Epithelial cell of umbilical artery (primary cell): ENCODE measurements at places on chromosomes 1 and 21. TPM values are rescaled to one million over a fixed set of nuclear protein-coding genes. Genes with fewer than 3 reads are reported as not detected.

LAPTM5 gene
- 4.1 and 9.7 TPM in 2 replicates for total RNA-seq

TEKT2 gene
- 0.15 and 0.32 TPM in 2 replicates for total RNA-seq

CLIC6 gene
- total RNA-seq: not detected in 2 replicates

CCDC185 gene
- total RNA-seq: under 0.01 TPM in 1 of 2 replicates, not detected in the other

C1orf226 gene
- 0.32 and 1.5 TPM in 2 replicates for total RNA-seq

HSD11B1 gene
- 0.32 and 0.61 TPM in 2 replicates for total RNA-seq

ATXN7L2 gene
- 1.9 and 2.1 TPM in 2 replicates for total RNA-seq

NT5C1A gene
- total RNA-seq: not detected in 2 replicates

PALMD gene
- 108 and 133 TPM in 2 replicates for total RNA-seq

SIKE1 gene
- total RNA-seq: 39.2 and 44.5 TPM in 2 replicates

NBPF14 gene
- 10.9 and 13.6 TPM in 2 replicates for total RNA-seq

F13B gene
- not detected in 2 replicates for total RNA-seq

MRPL39 gene
- 43.5 and 51.8 TPM in 2 replicates for total RNA-seq

MEX3A gene
- 4.7 and 5.8 TPM in 2 replicates for total RNA-seq

NIBAN1 gene
- 4.5 and 7.0 TPM in 2 replicates for total RNA-seq

LRRC38 gene
- total RNA-seq: not detected in 2 replicates

DIO1 gene
- total RNA-seq: not detected in 2 replicates

RXFP4 gene
- total RNA-seq: not detected in 2 replicates

RAB25 gene
- total RNA-seq: not detected in 2 replicates

EDN2 gene
- total RNA-seq: not detected in 2 replicates

TNFRSF9 gene
- total RNA-seq: 0.30 and 0.65 TPM in 2 replicates

GBP7 gene
- not detected in 2 replicates for total RNA-seq

CACNA1S gene
- not detected in 2 replicates for total RNA-seq

COL8A2 gene
- under 0.01 and 0.76 TPM in 2 replicates for total RNA-seq

CYP4A11 gene
- not detected in 2 replicates for total RNA-seq

BTBD19 gene
- total RNA-seq: 8.1 and 8.2 TPM in 2 replicates

WNT4 gene
- under 0.01 and 0.15 TPM in 2 replicates for total RNA-seq

UMODL1 gene
- not detected in 2 replicates for total RNA-seq

ANGPTL3 gene
- not detected in 2 replicates for total RNA-seq

MYOG gene
- not detected in 2 replicates for total RNA-seq

CCDC17 gene
- 0.65 and 0.76 TPM in 2 replicates for total RNA-seq

TCHH gene
- total RNA-seq: not detected in 2 replicates

KCND3 gene
- not detected in 2 replicates for total RNA-seq

KCNT2 gene
- under 0.01 and 0.91 TPM in 2 replicates for total RNA-seq

TMEM240 gene
- 2.9 and 4.1 TPM in 2 replicates for total RNA-seq

KIF14 gene
- 8.8 and 10.9 TPM in 2 replicates for total RNA-seq

SZT2 gene
- total RNA-seq: 13.6 and 16.9 TPM in 2 replicates

SLC1A7 gene
- total RNA-seq: not detected in 2 replicates

PLA2G2C gene
- total RNA-seq: not detected in 2 replicates

ST6GALNAC3 gene
- total RNA-seq: 17.9 and 28.0 TPM in 2 replicates

SERPINC1 gene
- total RNA-seq: not detected in 2 replicates

PLEKHA6 gene
- total RNA-seq: 1.9 and 2.4 TPM in 2 replicates

FCER1A gene
- total RNA-seq: not detected in 2 replicates

OR2L2 gene
- not detected in 2 replicates for total RNA-seq

SLC41A1 gene
- 12.3 and 21.3 TPM in 2 replicates for total RNA-seq

S100A7A gene
- not detected in 2 replicates for total RNA-seq

SLC2A5 gene
- not detected in 2 replicates for total RNA-seq

CGN gene
- total RNA-seq: under 0.01 and 0.30 TPM in 2 replicates

GPR153 gene
- total RNA-seq: 1.4 and 1.9 TPM in 2 replicates

ANKRD13C gene
- total RNA-seq: 24.0 and 27.1 TPM in 2 replicates
